ENCODE measurements at places on chromosomes 3 and 15.

DNA sequence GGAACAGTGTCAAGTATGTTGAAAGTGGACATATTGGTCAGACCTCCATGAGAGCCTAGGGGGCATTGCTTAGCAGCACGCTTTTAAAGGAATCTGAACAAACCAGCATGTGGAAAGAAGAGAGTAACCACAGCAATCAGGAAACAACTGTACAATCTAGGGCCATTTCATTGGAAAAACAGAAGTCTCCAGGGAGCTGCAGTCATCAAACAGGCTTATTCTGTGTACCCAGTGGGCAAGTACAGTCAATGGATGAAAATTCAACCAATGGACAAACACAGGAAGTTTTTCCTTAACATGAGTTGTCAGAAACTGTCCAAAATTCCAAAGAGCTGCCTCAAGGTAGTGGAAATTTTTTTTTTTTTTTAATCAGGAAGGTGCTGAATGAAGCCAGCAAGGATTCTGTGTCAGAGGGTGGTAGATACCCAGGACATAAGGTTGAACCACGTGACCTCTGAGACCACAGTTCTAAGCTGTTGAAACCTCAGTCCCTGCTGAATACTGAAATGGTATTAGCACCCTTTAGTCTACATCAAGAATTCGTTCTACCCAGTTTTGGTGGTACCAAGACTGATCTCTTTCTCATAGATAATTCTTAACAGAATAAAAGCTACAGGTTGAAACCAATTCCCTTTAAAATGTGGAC lies 4.4 kb upstream of the DLG1 start:
- DNase-seq = peak; percentile 65

DNA sequence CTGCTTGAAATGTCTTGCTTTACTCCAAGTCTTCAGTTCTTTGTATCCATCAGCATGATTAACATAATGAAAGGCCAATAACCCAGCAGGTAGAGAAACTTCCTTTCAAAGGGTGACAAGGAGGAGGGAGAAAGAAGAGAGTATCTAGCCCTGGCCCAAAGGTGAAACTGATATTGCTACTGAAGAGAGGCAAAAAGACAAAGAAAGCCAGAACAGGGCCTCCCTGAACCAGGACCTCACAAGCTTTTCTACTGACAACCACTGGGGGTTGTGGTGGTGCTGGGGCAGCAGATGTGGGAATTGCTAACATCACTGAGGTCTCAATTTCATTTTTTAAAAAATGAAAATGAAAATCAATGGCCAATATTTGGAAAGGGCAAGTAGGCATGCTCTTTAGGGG lies 234.1 kb downstream of the RSL24D1 start:
- no peak for DNase-seq

GRCh38 chr3:192494174-192494573 lies 233.2 kb downstream of the FGF12 start:
- no peak for DNase-seq

GRCh38 chr15:25243800-25244097 lies 195.1 kb downstream of the UBE3A start:
- DNase-seq = no peak

GRCh38 chr3:160792540-160792939 lies 36.5 kb downstream of the PPM1L start:
- DNase-seq = no peak

DNA sequence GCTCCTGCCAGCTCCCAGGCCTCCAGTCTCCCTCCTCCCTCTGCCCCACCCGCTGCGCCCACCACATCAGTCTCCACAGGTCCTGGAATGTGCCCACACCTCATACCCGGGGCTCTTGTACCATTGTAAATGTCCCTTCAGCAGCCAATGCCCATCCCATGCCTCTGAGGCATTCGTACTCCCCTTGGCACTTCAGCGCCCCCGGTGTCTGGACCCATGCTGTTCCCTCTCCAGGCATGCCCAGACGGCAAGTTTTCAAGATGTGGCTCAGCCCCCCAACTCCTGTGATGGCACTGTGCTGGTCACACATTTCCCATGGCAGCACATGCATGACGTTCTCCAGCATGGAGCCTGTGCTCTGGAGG lies 13.3 kb downstream of the PLXND1 start:
- no peak for DNase-seq
